ENCODE measurements at places on chromosomes 3 and 15.

GRCh38 chr15:62344806-62345539 lies 179.9 kb upstream of the C2CD4B start:
- DNase-seq, result peak; percentile 14

- DNase-seq, result no peak
These were observed 19.7 kb downstream of the GPR171 start for GRCh38 chr3:151183265-151183671.

DNA sequence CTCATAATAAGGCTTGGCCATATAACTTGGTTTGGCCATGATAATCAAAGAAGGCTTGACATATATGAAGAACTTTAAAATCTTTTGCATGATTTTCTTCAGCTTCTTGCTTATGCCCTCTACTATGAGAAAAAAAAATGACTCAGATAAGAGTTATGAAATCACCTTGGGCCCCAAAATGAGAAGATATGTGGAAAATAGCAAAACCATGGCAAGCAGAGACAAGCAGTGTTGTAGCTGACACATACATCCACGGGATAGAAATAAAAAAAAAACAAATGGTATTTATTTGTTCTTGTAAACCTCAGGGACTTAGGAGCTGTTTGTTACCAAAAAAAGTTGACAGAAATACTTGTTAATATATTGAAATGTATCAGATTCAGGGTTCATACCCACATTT lies 614.8 kb upstream of the BCHE start:
- no peak for DNase-seq

- DNase-seq, result no peak
These were observed 233.0 kb upstream of the KCNMB2 start for GRCh38 chr3:178302966-178303930.

DNA sequence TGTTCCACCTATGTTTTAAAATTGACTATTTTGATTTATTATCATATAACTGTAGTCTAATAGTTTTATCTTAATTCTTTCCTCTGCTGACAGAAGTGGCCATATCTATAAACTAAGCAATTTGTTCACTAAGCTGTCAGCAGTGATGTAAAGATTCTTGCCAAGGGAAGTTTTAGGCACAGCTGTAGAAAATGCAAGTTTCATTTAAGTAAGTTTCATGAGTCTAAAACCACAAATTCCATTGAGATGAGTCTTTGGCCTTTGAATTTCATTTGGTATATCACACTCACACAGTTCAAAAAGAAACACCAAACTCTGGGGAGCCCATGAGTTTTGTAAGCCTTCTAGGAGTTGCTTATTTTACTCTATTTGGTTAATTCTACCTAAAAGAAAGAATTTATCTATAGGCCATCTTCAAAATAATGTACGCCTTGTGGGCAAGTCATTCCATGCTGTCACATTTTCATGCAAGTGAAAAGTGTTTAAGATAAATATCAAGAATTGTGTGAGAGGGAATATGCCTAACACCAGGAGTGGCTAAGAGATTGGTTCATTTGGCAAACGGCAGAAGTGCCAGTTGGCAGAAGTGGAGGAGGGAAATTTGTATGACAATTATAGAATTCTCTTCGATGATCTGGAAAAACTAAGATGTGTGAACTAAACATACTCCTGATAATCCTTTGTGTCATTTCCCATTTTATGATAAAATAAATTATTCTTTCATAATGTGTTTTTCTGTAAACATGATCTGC lies 292.9 kb downstream of the ZIC4 start:
- DNase-seq, result no peak

GRCh38 chr15:63626955-63627354 lies 29.8 kb downstream of the FBXL22 start:
- DNase-seq, result no peak

GRCh38 chr3:183692436-183692835 lies 5.2 kb upstream of the YEATS2 start:
- DNase-seq, result no peak

GRCh38 chr15:58931987-58932588 lies 1.4 kb downstream of the SLTM start:
- DNase-seq, result peak; percentile 69

DNA sequence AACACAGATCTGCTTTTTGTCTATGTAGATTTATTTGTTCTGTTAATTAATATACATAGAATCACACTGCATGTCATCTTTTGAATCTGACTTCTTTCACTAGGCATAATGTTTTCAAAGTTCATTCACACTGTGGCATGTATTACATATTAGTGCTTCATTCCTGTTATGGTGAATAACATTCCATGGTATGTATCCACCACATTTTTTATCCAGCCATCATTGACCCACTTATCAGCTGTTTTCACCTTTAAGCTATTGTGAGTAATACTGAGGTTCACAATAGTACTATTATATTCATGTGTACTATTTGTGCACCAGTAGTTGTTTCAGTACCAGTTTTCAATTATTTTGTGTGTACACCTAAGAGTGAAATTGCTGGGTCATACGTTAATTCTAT lies 230.6 kb upstream of the CNTN3 start:
- no peak for DNase-seq

DNA sequence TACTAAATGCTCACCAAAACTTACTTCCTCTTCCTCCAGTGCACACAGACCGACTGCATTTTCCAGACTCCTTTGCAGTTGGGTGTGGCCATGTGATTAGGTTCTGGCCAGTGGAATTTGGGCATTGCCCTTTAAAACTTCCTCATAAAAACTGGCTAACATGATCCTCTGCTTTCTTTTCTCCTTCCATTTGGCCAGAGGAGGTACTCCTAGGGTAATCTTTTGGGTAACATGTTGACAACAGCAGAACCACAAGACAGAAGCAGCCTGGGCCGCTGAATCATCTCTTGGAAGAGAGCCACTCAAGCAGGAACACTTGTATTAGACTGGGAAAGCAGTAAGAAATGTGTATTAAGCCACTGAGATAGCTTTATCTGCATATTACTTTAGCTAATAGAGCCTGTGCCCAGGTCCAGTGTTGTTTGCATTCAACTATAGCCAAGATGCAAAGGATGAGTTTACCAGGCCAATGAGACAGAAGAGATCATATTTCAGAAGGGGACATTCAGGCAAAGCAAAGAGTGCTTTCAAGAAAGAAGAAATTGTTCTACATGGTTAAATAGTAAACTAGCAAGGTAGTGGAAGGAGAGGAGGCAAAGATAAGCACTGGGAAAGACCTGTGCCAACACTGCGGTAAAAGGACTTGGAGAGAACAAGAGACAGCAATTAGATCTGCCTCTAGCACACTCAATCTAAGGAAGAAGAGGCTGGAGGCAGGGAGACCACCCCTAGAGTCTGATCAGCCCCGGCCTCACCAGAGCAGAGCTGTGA lies 79.8 kb downstream of the PLCH1 start:
- DNase-seq, result peak; percentile 25

DNA sequence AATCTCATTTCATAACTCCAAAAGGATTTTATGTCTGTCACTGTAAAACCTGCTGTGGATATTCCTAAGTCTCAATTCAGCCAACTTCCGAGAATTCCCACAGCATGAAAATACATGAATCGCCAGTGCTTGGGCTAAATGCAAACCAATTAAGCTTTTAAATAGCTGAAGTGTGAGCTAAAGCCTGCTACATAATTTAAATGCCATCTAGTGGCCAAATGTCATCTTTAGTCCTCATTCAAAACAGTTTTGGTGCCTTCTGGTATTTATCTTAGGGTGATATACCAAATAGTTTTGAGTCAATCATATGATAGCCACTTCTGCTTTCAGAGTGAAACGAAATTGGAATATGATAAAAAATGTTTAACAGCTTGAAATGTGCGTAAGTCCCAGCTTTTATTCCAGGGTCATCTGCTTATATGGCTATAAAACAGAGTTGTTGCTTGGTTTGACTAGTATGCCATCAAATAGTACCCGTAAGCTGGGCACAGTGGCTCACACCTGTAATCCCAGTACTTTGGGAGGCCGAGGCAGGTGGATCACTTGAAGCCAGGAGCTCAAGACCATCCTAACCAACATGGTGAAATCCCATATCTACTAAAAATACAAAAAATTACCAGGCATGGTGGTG lies 41.8 kb upstream of the CCNL1 start:
- peak; percentile 75 for DNase-seq

DNA sequence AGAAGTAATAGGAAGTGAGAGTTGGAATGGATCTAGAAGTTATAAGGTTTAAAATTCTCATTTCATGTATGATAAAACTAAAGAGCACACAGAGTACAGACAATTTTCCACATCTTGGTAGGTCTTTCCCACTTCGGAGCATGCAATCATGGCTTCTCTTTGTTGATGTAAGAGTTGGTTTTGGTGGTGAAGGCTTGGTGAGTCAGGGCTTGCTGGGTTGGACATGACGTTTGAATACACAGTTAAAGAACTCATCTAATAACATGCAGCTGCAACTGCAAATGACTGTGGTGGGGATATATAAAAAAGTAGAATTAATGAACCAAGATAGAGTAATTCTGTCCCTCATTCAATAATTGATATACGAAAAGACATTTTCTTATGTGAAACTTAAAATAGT lies 39.5 kb upstream of the GRM7 start:
- no peak for DNase-seq

DNA sequence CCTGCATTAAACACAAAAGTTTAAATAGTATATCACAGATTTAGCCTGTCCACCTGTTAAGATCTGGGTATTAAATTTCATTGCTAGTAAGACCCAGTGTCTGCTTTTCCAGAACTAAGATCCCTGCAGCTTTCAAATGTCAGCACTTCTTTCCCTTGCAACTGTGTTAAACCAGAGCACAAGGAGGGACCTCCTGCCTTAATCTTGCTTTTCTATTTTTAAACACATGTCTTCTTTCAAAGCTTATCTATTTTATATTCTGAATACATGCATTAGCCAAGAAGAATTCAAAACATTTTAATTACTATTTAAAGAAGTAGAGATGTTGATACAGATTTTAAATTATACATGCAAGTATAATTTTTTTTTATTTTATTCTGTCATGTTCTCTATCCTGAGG lies 315.1 kb downstream of the ARPP21 start:
- DNase-seq, result no peak

GRCh38 chr3:195133462-195133861 lies 137.5 kb downstream of the XXYLT1 start:
- peak; percentile 61 for DNase-seq

DNA sequence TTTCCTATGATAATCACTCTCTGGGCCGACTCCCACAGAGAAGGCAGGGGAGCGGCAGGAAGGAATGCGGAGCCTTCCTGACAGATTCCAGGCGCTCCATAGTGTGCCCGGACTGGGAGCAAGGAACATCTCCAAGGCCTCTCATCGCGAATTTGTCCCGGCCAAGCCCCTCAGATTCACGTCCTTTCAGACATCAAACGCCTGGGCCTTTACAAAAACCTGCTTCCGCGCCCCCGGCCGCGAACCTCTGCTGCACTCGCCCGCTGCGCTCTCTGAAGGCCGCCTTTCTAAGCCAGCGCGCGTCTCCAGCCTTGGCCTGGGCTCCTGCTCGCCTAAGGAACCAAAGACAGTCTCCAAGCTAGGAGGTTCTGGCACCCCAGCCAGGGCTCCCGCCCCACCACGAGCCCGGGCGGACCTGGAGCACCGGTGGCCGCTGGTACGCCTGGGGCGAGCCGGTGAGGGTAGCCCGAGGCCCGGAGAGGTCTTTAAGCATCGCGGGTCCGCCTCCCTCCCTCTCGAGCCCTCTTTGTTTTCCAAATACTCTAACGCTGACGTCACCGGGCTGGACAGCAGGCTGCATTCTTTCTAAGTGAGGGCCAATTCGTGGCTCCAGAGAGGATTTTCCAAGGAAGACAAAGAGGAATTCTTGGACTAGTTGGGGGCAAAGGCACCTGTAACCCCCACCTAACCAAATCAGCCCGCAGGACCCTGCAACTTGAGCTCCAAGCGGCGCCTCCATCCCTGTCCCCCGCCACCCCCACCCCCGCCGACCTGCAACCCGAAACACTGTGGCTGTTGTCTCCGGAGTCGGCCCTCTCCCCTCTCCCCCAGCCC lies 759 bp downstream of the AMOTL2 start:
- DNase-seq, result peak; percentile 90

DNA sequence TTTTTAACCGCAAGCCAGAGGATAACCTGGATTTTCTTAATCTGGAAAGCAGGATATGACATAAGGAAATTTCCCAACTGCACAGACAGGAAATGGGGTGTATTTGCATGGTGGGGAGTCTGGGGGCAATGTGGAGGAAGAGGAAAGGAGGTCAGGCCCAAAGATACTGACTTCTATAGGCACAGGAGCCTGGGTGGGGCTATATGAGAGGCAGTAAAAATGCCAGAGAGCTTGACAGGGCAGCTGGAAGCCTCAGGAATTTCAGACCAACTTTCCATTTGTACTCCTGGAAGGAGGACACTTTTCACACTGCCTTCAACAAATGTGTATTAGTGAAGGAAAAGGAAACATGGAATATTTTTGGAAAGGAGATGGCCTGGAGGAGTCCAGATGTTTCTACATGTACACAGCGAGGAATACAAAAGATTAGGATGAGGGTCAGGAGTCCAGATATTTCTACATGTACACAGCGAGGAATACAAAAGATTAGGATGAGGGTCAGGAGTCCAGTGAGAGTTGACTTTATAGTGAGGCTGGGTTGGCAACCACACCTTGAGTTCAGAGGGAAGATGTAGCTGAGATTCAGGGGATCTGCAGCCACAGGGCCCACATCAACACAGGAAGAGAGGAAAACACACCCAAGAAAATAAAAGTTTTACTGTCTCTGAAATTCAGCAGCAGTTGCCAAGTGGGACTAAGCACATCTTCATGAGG lies 111.9 kb upstream of the PTPRG start:
- DNase-seq, result no peak

GRCh38 chr3:3821777-3822176 lies 22.5 kb downstream of the LRRN1 start:
- no peak for DNase-seq

- no peak for DNase-seq
These were observed 67.9 kb upstream of the RBP1 start for GRCh38 chr3:139607257-139608107.

DNA sequence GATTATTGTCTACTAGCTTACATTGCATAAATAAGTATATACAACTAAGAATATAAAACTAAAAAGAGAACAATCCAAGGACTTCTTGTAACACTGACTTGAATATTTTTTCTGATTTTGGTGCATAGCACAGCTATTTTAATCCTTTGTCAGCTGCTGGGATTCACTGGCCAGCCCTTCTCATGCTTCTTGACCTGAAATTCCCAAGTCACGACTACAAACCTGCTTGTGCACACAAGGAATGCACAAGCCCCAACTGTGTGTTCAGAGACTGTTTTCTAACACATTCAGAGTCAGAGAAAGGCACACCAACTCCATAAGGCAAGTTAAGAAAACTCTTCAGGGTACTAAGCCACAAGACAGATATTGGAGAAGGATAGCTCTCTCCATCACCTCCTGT lies 80.9 kb downstream of the TNIK start:
- DNase-seq, result no peak

- no peak for DNase-seq
These were observed 14.8 kb downstream of the LTF start for GRCh38 chr3:46449755-46450552.

DNA sequence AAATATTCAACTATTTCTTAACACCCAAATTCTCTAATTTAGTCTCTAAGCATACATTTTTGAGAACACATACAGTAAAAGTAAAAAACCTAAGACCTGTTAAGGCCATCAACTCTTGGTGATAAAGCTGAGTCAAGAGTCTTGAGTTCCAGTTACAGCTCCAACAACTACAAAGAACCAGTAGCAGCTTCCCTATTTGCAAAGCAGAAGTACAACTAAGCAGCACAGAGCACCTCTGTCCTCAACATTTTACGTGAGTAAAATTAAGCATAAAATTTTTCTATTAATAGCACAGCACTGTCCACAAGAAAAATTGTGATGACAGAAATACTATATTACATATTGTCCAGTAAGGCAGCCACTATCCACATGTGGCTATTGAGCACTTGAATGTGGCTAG lies 4.4 kb downstream of the PCOLCE2 start:
- DNase-seq, result no peak

All from pons (tissue), 1 donor.